OCI-M1 (cell line): ENCODE measurements at places on chromosomes 11 and 22.

DNA sequence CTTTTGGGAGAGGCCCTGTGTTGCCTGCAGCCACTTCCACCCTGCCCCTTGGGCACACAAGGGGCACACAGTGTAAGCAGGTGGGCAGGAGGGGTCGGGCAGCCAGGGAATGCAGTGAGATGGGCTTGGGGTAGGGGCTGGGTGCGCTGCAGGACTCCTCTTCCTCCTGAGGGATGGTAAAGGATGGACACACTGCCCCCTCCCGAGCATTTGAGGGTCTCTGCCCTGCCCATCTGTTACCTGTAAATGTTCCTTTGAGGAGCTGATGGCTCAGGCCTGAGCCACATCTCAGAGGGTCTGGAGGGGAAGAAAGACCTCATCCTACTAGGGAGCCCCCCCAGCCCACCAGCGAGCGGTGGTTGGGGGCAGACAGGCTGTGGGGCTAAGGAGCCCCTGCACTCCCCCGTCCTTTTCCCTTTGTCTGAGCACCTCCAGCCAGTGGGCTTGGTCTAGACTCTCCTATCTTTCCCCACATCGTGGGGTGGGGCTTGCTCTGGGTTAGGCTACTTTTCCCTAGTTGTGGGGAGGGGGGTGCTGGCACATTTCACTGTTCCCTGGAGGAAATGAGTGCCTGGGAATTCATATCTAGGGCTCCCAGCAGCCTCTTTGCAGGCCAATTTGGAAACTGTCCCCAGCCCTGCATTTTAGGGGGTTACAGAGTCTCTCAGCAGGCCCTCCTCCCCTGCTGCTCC is 1.7 kb upstream of the TSSC4 start:
- DNase-seq: peak; percentile 43

GRCh38 chr11:1832211-1832919 is 2.4 kb upstream of the SYT8 start:
- DNase-seq: peak; percentile 46

DNA sequence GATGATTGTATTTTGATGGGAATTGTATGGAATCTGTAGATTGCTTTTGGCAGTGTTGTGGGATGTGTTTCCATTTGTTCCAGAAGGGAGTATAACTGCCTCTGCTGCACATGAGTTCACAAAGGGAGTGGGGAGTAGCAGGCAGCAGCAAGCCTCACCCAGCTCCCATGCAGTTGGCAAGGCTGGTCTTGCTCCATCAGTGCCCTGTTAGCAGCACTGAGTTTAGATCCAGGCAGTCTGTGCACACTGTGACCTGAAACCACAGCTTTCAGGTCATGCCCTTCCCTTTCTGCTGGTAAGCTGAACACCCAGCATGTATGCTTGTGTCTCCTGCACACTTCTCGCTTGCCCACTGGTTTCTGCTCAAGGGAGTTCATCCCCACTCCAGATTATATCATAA is 3.7 kb upstream of the NUCB2 start:
- DNase-seq: no peak

DNA sequence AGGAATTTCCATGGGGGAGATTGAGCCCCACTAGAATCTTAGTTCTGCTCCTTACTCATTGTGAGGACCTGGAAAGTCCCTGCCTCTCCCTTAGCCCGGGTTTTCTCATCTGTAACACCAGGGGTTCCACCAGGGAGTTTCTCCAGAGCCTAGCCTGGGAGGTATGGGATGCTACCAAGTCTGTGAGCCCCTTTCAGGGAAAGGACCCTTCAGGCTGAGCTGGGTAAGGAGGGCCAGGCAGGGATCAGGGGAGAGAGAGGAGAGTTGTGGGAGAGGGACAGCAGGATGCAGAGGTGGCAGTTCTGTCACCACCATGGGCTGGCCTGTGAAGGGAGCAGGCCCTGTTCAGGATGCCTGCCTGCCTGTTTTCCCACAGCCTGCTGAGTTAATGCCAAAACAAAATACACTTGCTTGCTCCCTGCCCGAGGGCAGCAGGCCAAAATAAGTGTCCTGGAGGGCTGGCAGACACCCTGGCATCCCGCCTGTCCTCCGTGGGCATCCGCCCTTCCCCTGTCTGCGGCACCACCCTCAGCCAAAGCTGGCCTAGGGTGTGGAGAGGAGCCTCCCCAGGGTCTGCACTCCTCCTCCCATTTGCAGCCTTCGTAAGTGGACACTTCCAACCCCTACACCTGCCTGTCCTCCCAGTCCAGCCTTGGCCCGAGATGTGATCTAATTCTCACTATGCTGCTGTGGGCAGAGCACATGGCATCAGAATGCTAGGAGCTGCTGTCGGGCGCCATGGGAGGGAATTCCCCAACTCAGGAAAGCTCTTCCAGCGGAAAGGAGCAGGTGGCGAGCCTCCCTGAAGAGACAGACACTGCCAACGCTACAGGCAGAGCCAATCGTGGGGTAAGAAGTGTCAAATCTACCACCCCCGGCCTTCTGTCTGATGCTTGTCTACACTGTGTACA is 5.9 kb upstream of the FCHSD2 start:
- DNase-seq: no peak

GRCh38 chr11:57303280-57303989 is 21.3 kb downstream of the TNKS1BP1 start:
- no peak for DNase-seq

DNA sequence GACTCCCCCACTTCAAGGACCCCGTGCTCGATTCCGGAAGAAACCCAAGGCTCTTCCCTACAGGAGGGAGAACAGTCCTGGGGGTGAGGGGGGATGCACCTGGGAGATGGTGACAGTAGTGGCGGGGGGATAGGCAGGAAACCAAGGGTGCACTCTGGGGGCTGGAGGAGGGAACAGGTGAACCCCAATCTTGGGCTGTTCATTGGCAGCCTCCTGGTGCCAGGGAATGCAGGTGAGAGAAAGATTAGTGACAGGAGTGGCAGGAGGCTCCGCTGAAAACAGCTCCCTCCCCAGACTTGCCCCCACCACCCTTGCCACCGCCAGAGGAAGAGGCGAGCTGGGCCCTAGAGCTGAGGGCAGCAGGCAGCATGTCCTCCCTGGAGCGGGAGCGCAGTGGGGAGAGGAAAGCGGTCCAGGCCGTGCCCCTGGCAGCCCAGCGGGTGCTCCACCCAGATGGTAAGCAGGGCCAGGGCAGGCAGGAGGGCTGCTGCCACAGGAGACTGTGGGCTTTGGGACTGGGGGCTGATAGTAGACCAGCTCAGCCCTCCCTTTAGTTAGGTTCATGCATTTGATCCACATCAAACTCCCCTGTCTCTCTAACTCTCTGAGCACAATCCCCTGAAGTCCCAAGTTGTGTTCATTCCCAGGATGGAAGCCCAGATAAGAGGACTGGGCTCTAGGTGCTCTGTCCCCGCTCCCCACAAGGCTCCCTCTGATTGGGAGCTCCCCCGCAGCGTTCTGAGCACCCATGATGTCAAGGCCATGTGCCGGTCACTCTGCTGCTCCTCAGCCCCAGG is 14.5 kb downstream of the ROBO3 start:
- no peak for DNase-seq

- DNase-seq: no peak
Measured at GRCh38 chr11:71951741-71952310, 23.0 kb downstream of the RNF121 start.

GRCh38 chr11:88167853-88168252 is 7.4 kb downstream of the RAB38 start:
- DNase-seq: no peak

GRCh38 chr11:112163875-112164685 is at the start of gene IL18:
IL18 (minus strand) TSS chr11:112164094; CDS start chr11:112155053, 9,041 bp downstream.
- DNase-seq: peak; percentile 76

DNA sequence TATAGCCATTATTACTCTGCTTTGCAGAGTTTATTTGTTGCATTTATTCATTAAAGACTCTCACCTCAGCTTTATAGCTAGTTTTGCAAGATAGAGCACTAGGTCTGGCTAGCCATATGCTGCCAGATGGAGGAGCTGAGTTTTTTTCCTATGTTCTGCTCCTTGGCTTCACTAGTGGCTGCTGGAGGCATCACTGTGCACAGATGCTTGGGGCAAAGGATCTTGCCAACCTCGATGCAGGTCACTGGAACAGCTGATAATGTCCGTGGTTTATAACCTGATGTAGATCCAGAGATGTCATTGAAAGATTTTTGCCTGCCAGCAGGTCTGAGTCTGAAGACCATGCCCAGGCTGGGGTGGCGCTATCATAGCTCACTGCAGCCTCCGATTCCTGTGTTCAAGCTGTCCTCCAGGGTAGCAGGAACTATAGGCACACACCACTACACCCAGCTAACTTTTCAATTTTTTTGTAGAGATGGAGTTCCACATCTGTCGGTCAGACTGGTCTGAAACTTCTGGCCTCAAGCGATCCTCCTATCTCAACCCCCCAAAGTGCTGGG is 63.2 kb downstream of the PACS1 start:
- DNase-seq: no peak

DNA sequence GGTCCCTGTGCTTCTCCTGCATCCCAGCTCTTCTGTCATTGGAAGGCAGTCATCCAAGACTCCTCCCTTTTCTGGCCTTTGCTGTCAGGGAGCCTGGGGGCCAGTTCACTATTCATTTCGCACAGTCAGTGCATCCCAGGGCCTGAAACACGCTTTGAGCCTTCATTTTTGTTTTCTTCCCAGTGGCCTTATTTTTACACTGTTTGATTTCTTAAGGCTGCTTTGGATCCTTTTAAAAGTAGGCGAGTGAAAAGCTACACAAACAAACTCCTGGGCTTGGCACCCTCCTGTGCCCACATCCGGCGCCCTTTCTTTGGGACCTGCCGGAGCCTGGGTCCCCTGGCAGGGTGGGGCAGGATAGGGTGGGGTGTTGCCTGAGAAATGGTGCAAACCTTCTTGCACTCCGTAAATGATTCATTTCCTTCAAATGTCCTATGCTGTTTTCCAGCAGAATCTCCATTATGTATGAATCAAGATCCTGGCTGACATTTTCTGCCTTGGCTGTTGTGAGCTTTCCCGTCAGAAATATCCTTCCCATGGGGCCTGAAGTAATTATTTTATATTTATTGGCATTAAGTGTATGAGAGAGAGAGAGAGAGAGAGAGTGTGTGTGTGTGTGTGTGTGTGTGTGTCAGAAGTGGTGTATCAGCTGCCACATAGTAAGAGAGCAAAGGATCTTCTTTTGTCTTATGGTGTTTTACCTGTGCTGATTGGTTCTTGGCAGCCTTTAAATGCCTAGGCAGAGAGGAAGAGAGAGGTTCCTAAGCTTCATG is 45.6 kb downstream of the BCR start:
- no peak for DNase-seq
